ENCODE measurements at places on chromosomes 6 and 20.

DNA sequence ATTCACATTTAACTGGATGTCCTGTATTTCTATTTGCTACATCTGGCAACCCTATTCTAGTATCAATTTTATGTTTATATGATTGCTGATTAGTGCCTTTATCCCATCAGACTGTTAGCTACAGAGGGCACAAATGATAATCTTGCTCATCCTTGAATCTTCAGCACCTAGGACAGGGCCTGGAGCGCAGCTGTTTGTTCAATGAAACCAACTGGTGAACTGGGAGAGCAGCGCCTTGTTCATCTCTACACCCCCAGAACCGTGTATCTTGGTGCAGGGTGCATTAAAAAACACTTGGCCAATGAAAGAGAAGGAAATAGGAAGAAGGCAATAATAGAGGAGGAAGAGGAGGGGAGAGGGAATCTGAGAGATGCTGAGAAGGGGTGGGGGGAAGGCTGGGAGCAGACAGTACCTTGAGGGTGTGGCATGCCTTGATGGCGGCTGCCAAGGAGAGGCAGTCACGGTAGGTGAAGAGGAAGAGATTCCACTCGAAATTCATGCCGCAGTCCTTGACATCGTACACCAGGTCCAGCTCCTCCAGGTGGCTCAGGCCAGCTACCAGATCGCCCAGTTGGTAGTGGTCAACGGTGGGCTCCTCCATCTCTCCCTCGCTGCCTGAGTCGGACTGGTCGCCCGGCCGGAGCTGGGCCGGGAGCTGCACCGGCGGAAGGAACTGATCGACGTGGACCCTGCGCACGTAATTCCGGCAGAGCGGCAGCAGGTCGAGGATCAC, 15.5 kb downstream of the TMEM151B start:
- no peak for DNase-seq

GRCh38 chr6:160258346-160259142, at the start of gene SLC22A2:
TSS of gene SLC22A2 (minus strand) at chr6:160258821. CDS start at chr6:160258757, 64 bp downstream.
- DNase-seq = no peak

DNA sequence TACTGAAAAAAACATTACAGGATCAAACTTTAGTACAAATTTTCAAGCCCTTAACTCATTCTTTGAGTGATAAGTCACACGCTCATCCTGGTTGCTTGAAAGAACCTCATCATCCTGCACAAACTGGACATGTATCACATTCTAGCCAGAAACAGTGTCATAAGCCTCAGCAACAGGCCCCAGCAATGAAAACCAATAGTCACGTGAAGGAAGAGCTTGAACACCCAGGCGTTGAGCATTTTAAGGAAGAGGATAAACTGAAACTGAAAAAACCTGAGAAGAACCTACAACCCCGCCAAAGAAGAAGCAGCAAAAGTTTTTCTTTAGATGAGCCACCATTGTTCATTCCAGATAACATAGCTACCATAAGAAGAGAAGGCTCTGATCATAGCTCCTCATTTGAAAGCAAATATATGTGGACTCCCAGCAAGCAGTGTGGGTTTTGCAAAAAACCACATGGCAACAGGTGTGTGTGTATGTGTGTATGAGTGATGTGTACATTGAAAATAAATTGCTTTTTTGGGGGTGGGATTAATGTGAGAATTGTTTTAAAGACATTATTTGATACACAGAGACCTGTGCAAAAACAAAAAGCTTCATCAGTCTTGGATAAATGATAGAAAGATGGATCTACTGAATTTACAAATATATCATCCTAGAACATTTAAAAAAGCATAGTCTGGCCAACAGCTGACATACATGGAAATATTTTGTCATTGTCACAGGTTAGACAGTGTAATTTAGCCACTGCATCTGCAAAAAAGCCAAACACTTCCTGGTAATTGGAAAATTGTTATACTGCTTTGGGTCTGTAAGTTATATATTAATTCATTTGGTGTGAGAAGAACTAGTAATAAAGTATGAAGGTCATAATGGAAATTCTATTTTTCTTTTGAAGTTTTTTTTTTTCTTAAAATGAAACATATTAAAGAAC, 50.1 kb downstream of the PHF3 start:
- DNase-seq = no peak

DNA sequence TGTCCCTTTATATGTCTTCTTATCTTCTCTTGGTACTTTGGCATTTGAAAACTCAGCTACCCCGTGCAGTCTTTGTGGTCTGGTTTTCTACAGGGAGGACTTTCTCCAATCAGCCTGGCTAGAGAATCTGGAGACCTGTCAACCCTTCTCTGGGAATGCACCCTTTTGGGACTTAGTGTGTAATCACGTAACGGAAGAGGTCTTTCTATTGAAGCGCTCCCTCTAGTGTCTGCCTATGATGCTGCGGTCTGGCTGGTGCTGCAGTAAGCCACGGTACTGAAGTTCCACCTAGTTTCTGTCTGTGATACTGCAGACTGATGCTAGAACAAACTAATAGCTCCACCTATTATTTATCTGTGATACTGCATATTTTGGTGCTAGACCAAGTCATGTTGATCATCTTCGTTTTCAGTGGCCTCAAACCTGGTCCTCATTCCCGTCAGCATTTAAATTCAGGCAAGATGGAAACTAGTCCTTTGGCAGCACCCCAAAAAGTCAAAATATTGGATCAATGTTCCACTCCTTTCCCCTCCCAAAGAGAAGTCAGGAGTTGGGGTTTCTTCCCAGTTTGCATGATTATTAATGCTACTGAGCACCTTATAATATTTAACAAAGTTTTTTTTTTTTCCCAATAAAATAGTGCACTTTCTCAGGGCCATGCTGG, 12.5 kb upstream of the SIRPB2 start:
- peak; percentile 43 for DNase-seq

- no peak for DNase-seq
These were observed 22.4 kb downstream of the TRMT6 start for GRCh38 chr20:5927749-5928462.

DNA sequence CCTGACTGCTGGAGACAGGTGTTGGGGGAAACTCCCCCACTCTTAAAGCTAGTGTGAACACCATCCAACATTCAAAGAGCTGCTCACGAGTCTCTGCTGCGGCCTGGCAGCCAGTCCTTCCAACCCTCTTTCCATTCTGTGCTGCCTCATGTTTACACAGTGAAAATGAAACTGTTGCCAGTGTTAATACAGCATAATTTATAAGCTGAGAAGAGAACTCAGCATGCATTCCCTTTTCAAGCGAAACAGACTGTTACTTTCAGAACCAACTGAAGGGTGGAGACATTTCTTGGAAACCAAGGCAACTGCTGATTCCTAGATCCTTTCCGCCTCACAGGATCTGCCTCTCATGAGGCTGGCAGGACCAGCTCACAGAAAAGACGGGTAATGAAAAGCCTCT, 533.8 kb upstream of the ID4 start:
- no peak for DNase-seq

DNA sequence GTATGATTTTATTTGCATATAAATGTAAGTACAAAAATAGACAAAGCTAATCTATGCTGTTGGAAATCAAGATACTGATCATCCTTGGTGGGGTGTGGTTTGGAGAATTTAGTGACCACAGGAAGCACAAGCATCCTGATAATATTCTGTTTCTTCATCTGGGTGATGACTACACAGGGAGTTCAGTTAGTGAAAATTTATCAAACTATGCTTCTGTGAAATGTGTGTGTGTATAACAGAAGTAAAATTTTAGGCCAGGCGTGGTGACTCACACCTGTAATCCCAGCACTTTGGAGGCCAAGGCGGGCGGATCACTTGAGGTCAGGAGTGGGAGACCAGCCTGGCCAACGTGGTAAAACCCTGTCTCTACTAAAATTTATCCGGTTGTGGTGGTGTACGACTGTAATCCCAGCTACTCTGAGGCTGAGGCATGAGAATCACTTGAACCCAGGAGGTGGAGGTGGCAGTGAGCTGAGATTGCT, 20.6 kb downstream of the ENPP3 start:
- DNase-seq = no peak

DNA sequence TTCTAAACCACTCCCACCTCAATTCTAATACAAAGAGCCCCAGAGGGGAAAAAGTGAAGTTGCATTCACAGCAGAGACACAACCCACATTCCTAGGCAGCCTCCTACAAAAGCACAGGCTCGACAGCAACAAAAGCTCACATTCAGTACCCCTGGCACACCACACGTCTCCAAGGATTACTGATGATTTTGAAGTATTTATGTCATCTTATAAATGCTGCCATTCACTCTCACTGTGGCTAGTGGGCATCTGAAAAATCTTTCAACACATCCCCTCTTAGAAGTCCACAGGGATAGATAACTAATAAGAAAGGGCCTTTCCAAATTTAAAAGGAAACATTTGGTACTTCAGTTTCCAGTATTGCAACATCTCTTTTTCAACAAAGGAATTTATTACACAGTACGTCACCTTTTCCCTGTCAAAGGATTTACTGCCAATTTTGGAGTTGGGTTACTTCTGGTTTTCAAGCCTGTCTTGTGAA, 146.7 kb downstream of the TASP1 start:
- no peak for DNase-seq

- no peak for DNase-seq
These were observed 2.4 kb upstream of the PKHD1 start for GRCh38 chr6:52089758-52090348.

DNA sequence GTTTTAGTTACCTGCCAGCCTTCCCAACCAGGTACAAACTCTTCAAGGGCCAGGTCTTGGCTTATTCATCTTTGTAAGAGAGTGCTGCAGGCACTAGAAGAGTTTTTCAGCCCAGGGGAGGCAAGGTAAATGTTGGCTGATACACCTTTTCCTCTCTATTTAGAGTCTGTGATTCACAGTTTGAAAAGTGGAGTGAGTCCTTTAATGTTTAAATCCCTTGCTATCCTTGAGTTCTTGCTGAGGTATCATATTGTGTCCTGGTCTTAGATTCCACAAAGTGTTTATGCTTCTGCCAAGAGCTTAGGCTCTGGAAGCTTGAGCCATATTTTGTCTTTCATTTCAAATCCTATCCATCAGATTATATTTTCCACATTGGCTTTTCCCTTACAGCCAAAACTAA, 52.8 kb upstream of the CITED2 start:
- no peak for DNase-seq

GRCh38 chr20:9578594-9578993, 64.2 kb downstream of the LAMP5 start:
- DNase-seq = no peak

DNA sequence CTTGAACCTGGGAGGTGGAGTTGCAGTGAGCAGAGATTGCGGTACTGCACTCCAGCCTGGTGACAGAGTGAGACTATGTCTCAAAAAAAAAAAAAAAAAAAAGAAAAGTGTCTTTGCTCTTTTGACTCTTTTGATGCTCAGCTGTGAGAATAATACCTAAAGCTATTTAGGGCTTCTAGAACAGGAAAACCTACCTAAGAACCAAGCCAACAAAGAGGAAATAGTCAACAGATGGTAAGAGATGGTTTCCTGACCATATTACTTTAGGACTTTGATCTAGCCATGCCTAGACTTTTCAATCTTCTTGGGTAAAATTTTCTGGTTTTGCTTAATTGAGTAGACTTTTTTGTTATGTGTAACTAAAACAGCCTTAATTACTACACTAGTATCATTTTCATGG, 508.1 kb downstream of the EPHA7 start:
- DNase-seq = no peak

DNA sequence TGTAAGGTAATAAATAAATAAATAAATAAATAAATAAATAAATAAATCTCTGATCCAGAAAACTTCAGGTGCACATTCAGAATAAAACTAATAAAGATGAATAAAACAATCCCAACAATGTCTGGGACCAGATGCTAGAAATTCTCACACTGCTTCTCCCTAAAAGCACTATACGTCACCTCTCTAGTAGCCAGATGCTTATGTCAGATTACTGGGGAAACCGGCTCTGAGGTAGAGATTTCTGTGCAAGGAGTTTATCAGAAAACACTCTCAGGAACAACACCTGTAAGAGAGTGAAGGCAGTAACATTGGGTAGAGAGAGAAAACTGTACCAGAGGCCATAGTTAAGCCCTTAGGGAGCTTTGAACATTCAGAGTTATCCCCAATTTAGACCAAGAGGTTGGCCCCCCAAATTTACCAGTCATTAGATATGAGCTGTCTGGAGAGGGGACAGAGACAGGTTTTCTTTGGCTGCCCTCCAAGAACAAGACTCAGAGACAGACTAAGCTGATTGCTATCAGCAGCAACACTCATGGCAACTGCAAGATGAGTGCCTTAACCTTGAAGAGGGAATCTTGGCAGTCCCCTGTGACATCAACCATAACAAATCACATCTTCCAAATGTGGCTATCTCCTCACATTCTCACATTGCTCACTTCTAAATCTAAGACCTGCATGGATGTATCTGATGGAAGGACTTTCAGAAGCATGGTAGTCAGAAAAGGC, 151.2 kb upstream of the BMP5 start:
- DNase-seq = no peak

DNA sequence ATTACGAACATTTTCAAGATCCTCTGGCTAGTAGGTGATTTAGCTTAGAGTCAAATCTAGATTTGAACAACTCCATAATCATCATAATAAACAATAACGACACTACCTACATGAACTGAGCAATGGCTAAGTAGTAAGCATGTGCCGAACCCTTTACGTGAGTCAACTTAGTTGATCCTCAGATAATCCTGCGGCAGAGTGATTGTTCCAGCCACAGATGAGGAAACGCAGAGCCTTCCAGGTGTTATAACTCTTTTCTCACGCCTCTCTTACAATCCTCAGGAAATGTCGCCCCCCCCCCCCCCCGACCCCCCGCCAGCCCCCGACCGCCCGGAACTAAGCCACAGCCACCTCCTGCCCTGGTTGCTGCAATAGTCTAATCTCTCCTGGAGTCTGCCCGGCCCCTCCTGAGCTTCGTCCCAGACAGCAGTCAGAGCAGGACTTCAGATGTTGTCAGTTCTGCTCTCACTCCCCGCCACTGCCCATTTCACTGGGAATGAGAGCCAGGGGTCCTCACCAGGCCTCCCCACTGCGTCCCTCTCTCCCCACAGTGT, 141.5 kb upstream of the AGPAT4 start:
- no peak for DNase-seq

- DNase-seq = no peak
These were observed 109.6 kb downstream of the SCAF8 start for GRCh38 chr6:154842833-154843232.

DNA sequence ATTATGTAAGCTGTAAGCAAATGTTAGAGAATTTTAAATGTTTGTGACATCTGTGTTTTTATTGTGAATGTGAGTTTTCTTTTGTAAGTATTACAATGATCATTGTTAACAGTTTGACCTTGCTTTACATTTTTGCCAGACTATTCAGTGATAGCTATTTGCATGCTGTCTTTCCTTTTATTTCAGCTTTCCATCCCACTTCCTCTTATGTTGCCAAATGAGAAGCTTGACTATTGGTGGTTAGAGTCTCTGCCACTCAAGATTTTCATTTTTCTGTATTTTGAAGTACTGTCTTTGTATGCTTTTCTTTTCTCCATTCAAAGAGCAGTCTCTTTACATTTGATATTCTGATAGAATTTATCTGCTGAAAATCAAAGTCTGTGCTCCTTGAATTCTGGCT, 104.1 kb downstream of the PRIM2 start:
- DNase-seq = no peak

- DNase-seq = no peak
These were observed 21.9 kb downstream of the ATRN start for GRCh38 chr20:3492669-3493068.

GRCh38 chr6:28675600-28675999, 149.9 kb downstream of the GPX5 start:
- DNase-seq = no peak

- no peak for DNase-seq
These were observed 4.2 kb downstream of the FOXC1 start for GRCh38 chr6:1613688-1614447.

GRCh38 chr6:69917834-69918233, 51.5 kb downstream of the COL19A1 start:
- DNase-seq = no peak

All from stimulated activated CD4-positive, alpha-beta T cell treated with anti-CD3 and anti-CD28 coated beads, Interleukin-1b, Interleukin-23, amount 100 ng/mL, for 1 hour (primary cell).